D341Med (cell line): ENCODE measurements at places on chromosomes 1 and 21.

GRCh38 chr1:119005724-119006405, 17.7 kb upstream of the TBX15 start:
- DNase-seq: no peak

GRCh38 chr1:227937838-227938145, 9.9 kb downstream of the WNT9A start:
- DNase-seq: no peak

- no peak for DNase-seq
Measured at GRCh38 chr1:17890815-17891191, 135.7 kb downstream of the ACTL8 start.

GRCh38 chr1:112620377-112620695, 704 bp downstream of the CAPZA1 start:
- DNase-seq: no peak

DNA sequence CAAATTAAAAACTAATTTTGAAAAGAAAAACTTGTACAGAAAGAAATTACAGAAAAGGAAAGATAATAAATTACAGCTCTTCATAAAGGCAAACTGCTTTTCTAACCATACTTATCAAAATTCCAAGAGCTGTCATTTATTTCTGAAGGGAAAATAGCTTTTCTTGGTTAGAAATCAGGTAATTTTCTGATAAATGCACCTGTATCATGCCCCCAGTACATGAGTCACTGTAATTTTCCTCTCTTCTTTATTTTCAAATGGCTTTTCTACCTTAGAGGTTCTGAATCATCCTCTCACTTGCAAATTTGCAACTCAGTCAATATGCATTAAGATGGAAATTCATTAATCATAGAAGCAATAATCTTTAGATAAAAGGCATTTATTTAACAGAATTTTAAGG, 100.1 kb downstream of the SLC35F3 start:
- no peak for DNase-seq

DNA sequence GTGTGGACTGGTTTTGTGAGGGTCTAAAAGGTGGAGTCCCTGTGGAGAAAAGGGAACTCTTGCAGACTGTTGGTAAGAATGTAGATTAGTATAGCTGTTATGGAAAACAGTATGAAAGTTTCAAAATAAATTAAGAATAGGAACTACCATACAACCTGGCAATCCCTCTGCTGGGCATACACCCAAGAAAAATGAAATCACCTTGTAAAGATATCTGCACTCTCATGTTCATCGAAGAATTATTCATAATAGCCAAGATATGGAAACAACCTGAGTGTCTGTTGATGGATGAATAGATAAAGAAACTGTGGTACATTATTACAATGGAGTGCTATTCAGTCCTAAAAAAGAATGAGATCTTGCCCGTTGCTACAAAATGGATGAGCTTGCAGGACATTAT, 109.6 kb downstream of the TBX19 start:
- DNase-seq: no peak

- no peak for DNase-seq
Measured at GRCh38 chr1:55969322-55969721, 610.0 kb downstream of the PLPP3 start.

DNA sequence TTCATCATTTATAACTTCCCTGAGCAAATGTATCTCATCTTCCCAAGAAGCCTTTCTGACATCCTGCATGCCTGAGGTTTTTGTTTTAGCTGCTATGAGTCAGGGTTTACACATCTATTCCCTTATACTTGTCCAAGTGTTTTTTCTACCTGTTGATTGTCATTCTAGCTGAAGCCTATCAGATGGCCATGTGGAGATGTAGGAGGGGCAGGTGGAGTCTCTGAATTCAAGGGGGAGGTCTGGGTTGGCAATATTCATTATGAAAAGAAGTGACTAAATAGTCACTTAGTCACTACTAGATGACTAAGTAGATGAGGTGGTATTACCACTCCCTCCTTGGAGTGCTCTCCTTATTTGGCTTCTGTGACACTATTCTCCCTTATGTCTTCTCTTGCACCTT, 52.4 kb downstream of the XCL1 start:
- DNase-seq: no peak

DNA sequence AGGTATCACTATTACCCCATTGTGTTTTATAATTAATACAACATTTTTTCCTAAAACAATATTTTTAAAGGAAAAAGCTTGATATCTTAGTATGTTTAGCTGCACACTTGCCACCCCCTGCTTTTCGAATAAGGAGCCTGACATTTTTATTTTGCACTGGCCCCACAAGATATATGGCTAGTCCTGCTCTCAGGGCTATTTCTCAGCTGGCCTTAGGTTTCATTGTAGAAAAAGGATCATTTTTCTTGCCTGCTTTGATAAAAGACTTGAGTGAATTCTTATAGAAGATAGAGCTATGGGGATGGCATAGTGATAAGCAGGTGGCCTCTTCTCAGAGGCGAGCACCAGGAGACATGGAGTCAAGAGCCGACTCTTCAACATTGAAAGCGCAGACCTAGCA, 167.0 kb downstream of the FAM78B start:
- no peak for DNase-seq

- DNase-seq: no peak
Measured at GRCh38 chr1:43537423-43538142, 6.9 kb downstream of the PTPRF start.

DNA sequence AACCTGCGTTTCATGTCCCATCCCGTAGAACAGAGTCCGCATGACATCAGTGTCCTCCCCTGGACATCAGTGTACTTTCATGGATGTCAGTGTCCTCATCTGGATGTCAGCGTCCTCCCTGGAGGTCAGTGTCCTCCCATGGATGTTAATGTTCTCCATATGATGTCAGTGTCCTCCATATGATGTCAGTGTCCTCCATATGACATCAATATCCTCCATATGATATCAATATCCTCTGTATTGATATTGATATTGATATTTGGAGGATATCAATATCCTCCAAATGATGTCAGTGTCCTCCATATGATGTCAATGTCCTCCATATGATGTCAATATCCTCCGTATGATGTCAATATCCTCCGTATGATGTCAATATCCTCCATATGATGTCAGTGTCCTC, 284.9 kb downstream of the AJAP1 start:
- no peak for DNase-seq

DNA sequence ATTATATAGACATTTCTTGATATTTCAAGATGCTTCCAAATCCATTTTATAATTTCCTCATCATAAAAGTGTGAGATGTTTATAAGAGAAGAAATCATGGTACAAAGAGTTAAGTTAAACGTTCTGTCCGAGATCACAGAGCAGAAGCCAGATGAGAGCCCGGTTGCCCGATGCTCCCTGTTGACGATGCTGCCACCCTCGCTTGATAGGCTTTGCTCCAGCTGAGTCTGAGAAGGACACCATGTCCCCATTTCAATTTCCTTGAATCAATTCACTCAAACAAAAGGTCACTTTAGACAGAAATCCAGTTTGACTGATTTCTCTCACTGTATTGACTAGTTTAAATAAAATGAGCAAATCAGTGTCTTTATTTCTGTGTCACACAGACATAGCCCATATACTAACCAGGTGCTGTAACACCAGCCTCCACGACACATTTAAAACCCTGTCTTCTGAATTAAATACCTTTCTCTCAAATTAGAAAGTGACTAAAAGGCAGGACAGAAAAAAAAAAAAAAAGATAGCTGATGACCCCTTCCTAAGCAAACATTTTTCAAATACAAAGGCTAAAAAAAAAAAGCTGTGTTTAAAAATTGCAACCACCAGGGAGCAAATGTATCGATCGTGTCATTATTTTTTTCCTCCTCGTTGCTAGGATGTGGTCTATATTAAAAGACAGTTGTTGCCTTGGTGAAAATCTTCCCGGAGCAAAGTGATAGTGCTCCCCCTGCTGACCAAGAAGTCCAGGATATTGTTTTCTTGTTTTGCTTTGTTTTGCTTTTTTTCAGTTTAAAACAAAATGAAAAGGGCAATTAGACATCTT, 35.2 kb downstream of the DNASE2B start:
- peak; percentile 53 for DNase-seq

DNA sequence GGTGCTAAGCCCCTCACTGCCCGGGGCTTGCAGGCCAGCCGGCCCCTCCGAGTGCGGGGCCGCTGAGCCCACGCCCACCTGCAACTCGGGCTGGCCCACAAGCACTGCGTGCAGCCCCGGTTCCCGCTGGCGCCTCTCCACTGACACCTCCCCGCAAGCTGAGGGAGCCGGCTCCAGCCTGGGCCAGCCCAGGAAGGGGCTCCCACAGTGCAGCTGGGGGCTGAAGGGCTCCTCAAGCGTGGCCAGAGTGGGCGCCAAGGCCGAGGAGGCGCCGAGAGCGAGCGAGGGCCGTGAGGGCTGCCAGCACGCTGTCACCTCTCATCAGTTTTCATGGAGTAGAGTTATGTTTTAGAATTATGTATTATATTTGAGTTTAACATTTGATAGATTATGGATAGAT, 176.5 kb upstream of the FAM78B start:
- no peak for DNase-seq

GRCh38 chr1:17591814-17592430, 52.4 kb downstream of the ARHGEF10L start:
- DNase-seq: no peak

GRCh38 chr1:214107322-214108096, 119.7 kb downstream of the PROX1 start:
- DNase-seq: no peak

- no peak for DNase-seq
Measured at GRCh38 chr1:211633524-211633846, 41.9 kb downstream of the NEK2 start.

DNA sequence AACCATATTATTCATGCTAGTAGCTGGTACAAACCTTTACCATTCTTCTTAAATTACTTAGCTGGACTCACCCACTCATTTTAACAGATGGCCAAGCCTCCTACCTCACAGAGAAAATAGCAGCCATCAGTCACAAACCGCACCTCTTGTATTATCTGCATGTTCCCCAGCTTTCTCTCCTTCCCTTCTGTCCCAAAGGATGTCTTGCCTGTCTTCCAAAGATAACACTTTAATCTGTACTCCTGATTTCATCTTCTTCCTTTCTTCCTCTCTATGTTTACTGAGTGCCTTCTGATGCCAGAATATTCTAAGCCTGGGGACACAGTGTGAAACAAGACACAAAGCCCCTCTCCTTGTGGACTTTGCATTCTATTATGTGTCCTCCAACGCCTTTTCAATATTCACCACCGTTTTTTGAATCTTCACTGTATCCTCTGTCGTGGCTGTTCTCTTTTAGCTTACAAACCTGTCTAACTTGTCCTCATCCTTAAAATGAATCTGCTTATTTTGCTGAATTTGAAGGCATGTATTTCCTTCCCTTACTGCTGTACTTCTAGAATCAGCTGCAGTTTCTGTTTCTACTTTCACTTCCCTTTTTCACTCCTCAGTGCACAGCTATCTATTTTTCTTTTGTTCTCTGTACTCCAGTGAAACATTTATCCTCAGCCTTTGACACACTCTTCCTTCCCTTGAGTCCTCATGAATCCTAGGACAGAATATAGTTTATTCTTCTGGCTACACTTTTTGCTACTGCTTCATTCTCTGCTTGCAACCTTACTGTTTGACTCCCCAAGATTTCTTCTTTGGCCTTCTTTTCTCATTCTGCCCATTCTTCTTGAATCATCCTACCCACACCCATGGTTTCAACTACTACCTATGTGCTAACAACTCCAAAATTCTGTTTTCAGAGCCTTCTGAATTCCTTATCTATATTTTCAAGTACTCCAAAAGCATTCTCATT, 216.9 kb upstream of the SAMSN1 start:
- no peak for DNase-seq

GRCh38 chr1:6465461-6466005, 440 bp downstream of the TNFRSF25 start:
- DNase-seq: no peak

- DNase-seq: no peak
Measured at GRCh38 chr1:201850053-201850397, 21.1 kb downstream of the IPO9 start.

DNA sequence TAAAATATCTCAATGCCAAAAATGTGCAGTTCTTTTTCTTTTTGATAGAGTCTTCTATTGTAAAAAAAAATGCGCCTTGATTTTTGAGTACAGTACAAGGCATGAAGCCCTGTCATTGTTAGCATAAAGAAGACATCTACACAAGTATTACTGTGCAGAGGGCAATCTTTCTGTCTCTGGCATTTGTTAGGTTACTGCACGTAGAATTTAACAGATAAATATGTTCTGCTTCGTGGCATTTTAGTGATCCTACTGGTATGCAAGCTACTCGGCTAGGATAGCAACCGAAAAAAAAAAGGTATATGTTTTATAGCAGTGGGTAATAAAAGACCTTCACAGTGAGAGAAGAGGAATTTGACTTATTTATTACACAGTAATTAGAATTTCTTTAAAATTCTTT, 492.9 kb upstream of the ADGRL2 start:
- no peak for DNase-seq

DNA sequence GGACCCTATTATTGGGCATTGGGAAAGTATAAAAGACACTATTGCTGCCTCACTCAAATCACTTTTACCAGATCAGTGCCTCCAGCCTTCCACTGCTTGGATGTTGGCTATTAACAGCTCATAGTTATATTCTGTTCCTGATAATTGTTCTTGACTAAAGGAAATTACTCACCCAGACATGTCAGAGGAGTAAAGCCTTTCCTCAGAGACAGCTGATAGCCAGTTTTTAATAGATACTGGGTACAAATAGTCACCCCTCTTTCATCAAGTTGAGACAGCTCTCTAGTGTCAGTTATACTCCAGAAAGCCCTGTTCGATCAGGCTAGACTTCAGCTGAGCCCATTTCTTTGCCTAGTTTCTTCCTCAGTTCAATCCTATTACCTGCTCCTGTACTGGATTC, 876.1 kb upstream of the B3GALT2 start:
- no peak for DNase-seq

- no peak for DNase-seq
Measured at GRCh38 chr21:16072221-16072620, 342.4 kb downstream of the USP25 start.

DNA sequence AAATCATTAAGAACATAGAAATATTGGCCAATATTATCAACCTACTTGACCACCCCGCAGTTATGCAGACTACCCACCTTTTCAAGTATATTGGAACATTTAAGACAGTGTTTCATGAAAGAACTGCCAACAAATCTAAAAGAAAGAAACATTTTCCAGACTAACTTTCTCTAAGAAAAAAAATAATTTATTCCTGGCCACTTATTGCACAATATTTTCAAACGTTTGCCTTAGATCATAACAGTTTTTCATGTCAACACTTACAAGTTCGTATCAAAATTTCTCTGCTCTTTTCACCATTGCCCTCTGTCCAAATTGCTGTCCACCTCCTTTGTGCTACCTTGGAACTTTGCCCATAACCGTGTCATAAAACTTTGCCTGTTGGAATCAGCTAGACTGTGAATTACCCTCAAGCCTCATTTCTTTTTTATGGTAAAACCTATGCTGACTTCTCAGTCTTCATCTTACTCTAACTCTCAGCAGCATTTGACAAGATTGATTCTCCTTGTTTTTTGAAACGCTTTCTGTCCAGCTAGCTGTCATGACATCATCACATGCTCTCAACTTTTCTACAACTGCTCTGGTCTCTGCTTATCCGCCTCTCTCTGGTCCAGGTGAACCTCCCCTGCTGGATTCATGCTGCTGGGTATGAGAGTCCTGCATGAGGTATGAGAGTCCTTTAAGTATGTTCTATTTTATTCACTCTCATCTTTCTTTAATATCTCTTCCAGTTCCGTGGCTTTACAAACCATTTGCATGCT, 92.8 kb upstream of the CHRM3 start:
- DNase-seq: no peak

- DNase-seq: no peak
Measured at GRCh38 chr1:2587071-2587859, 688 bp downstream of the PRXL2B start.

GRCh38 chr1:173176246-173176645, 30.9 kb downstream of the TNFSF4 start:
- DNase-seq: no peak
